ENCODE measurements at places on chromosomes 3 and 15.

- DNase-seq: no peak
These were observed 20.9 kb downstream of the GMPS start for GRCh38 chr3:155891321-155891720.

DNA sequence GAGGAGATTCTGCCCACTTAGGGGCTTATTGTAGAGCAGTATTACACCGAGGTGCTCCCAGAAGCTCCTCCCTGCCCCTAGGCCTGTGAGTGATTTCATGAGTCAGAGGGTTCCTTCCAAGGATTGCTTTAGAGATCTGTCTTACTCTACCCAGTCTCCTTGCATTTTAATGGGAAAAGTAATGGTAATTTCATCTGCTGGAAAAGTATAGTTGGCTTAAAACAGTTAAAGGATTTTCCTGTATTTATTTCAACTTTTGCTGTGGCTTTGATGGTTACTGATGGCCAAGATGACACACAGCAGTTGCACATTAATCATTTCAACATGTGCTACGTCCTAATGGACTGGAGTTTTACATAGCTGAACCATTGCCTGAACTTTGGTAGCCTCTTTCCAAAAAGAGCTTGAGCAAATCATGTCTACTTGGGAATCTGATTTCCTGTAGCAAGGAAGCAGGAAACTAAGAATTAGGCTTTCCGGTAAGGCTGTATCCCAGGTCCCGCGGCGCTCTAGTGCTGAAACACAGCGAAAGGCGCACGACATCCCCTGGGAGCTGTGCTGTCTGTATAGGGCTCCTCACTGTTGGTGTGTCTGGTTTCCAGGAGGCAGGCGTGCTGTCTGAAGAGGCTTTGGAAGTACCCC is 9.2 kb upstream of the PGPEP1L start:
- no peak for DNase-seq

DNA sequence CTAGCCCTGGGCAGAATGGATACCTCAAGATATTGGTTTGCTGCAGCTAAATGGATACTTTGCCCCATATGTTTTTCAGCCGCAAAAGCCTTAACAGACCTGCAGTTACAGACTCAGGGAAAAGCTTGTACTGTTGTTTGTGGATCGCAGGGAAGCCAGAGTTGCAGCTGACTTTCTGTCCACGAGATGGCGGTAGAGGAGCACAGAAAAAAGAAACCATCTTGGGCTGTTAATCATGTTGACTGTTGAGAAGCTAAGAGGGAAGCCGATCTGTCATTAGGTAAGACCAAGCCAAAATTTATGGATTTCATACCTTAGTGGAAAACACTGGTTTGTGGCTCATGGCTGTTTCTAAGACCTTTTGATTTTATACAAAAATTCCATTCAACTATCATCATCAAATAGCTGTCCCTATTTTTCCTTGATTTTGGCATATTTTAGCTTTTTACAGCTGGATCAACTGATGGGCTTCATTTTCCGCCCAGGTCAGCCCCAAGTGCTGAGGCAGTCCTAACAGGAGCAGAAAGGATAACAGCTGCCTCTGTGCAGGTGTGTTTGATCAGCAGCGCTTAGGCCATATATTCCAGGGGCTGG is 205.7 kb upstream of the ZPLD1 start:
- DNase-seq: peak; percentile 60

- DNase-seq: no peak
These were observed 5.7 kb upstream of the SLC25A26 start for GRCh38 chr3:66215106-66215505.
